ENCODE measurements at places on chromosomes 12 and 14.

GRCh38 chr12:6960593-6961277 is 9.6 kb downstream of the PTPN6 start:
- no peak for DNase-seq

DNA sequence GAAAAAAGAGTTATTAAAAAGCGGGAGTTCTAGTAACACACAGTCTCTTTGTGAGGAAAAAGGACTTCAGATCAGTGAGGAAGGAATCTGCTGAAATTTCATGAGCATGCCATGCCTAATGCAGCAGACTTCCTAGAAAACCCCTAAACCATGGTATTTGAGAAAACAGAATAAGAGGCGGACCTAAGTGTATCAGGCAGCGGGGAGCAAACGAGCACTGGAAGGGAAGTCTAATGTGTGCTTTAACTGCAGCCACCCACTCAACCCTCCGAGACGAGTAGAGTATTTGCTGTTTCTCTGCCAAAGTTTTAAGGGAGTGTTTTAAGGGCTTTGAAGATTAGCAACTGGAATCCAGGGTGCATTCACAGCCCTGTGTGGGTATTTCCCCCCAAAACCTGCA is 36.5 kb downstream of the ACADS start:
- no peak for DNase-seq

- DNase-seq, result no peak
Observed at GRCh38 chr14:60815371-60815770, 80.8 kb downstream of the MNAT1 start.

GRCh38 chr14:94775871-94776210 is 5.9 kb upstream of the GSC start:
- no peak for DNase-seq

DNA sequence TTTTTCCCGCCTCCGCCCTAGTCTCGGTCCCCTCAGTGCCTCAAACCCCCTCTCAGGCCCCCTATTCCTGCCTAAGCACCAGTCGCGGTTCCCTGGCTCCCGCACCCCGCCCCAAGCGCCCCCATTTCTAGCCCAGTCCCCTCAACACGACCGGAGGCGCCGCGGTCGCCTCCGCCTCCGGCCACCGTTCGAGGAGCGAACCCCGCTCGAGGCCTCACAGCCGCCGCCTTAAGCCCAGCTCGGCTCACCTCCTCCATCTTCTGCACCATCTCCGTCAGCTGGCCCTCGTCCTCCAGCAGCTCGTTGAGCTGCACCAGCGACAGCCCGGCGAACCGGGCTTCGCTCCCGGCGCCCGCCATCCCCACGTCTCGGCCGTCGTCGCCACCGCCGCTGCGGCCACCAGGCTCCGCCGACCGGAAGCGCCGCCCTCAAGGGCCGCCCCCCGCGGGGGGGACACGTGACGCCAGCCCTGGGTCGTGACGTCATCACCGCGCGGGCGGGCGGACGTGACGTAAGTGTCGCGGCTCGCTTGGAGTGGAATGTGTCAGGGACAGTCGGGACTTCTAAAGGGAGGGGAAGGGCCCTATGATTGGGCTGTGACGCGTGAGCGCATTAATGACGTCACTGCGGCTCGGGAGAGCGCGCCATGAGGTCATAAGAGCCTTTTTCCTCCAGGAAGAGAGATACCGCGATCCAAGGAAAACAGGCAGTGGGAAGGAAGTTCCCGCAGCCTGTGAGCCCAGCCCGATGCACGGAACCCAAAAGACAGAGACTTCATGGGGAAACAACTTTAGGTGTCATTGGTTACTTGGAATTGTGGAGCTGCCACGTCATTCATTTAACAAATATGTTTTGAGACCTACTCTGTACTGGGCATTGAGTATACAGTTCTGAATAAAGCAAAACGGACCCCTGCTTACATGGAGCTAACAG is at the start of gene VPS37B:
Gene VPS37B (minus strand): TSS at position 421 of the 933 bp plus-strand sequence. CDS start 62 bp downstream, at position 359.
- DNase-seq, result no peak

GRCh38 chr14:76348898-76349297 is 27.0 kb upstream of the ESRRB start:
- DNase-seq, result no peak

DNA sequence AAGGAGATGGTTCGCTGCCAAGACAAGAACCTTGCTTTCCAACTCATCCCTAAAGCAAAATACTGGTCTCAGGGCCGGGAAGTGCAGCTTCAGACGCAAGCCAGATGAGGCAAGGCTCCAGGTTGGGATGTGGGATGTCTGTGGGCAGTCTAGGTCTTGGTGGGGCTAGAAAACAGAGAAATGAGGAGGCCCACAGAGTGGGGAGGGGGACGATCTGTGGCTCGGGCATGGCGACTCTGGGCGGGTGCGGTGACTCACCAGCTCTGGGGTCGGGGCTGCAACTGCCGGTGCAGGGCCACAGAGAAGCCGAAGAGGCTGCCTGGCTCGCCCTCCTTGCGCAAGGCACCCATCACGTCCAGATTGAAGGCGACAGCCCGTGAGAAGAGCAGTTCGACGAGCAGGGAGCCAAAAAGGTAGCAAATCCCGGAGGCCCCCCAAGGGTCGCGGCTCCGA is 459 bp downstream of the ITGA7 start:
- DNase-seq, result no peak

- no peak for DNase-seq
Observed at GRCh38 chr12:29164477-29165393, 15.7 kb downstream of the FAR2 start.

- DNase-seq, result no peak
Observed at GRCh38 chr12:102051431-102051965, 10.3 kb downstream of the WASHC3 start.

DNA sequence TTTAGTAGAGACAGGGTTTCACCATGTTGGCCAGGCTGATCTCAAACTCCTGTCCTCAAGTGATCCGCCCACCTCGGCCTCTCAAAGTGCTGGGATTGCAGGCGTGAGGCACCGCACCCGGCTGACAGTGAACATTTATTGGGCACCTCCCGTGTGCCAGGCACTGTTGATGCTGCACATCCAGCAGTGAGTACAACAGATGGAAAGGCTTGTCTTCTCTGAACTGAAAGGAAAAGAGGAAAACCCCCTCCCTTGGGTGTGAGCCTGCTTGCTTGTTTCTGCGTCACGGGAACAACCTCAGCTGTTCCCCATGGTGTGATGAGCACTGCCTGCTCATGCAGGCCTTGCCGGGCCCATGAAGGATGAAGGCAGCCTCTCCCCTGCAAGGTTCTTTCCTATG is 39.5 kb downstream of the DGLUCY start:
- DNase-seq, result no peak

DNA sequence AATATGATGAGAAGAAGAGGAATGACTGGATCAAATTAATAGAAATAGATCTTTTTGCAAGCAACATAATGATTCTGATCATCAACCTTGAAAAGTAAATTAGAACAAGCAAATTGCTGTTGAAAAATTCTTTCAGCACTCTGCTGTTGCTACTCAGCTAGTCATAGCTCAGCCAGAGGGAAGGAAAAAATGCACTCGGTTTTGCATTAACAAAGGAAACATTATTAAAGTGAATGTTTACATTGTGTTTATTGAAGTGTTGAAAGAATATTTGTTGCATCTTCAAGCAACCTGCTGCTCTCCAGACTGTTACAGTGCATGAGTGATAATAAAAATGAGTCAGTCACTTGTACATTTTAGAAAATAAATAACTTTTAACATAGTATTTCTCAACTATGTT is 26.5 kb downstream of the AP5M1 start:
- DNase-seq, result no peak

- DNase-seq, result no peak
Observed at GRCh38 chr12:122853582-122854245, 18.5 kb downstream of the HIP1R start.

GRCh38 chr12:67382241-67382871 is 113.2 kb downstream of the CAND1 start:
- DNase-seq, result no peak

DNA sequence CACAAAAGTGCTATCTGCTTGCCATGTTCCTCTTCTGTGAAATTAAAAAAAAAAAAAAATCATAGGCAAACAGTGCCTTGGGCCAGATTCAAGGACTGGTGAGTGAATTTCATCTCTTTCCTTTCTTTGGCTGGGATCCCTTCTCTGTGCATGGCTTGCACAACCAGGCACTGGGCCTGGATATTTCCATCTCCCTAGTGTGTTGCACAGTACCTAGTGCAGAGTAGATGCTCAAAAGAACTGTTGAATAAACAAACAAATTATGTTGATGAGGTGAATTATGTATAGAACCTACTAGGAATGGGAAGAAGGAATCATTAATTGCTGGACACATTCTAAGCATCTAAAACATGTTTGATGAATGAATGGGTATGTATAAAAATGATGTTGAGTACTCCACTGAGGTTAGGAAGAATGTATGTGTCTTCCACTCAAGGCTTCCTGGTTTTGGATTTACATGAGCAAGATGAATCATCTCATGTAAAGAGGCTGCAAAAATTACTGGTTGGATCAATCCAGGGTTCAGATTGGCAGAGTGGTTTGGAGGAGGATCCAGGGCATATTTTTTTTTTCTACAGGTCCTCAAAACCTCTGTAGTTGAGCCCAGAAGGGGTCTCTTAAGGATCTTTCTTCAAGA is 93.2 kb downstream of the EMP1 start:
- no peak for DNase-seq

DNA sequence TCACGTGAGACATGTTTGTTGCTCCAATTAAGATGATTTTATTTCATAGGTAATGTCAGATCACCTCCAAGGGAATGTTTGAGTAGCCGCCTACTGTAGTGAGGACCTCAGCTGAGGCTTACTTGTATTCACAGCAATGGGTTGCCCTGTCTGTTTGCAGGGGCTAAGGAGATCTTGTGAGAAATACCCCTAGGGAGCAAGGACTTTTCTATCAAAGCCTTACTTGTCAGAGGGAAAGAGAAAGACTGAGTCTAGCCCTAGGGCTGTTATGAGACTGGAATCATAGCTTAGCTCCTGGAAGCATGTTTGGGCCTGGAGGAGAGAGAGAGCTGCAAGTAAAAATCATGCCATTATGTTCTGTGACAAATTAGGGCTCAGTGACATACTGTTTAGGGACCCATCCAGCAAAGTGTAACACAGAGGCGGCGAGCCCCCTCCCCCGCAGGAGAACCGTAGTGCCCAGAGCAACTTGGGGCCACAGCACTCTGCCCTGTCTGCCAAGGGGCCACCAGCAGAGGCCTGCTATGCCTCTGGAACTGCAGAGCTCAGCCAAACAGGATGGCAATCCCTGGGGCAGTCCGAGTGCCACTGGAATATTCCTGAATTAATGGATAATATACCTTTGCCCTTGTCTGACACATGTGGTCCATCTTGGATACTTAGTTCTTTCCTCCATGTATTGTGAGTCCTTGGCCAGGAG is 178.8 kb downstream of the DACT1 start:
- DNase-seq, result no peak

DNA sequence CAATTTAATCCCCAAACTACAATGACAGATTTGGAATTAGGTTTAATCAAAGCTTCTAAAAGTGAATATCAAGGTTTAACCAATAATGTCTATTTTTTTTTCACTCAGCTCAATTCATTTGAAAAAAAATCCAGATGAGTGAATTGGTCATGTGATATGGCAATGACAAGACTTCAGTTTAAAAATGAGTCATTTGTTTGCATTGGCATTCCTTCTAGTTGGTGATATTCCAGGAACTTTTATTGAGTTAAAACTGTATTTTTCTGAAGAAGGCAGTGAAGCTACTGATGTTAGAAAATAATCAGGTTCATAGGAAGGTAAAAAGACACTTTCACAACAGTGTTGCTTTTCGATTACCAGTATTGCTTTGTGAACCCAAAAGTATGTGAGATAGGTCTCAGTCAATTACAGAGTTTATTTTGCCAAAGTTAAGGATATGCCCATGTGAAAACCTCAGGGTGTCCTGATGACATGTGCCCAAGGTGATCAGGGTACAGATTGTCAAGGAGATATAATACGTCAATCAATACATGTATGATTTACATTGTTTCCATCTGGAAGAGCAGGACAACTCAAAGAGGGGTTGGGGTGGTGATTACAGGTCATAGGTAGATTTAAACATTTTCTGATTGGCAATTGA is 1214.9 kb downstream of the GALC start:
- no peak for DNase-seq

- no peak for DNase-seq
Observed at GRCh38 chr12:88318726-88319125, 176.6 kb downstream of the TMTC3 start.

DNA sequence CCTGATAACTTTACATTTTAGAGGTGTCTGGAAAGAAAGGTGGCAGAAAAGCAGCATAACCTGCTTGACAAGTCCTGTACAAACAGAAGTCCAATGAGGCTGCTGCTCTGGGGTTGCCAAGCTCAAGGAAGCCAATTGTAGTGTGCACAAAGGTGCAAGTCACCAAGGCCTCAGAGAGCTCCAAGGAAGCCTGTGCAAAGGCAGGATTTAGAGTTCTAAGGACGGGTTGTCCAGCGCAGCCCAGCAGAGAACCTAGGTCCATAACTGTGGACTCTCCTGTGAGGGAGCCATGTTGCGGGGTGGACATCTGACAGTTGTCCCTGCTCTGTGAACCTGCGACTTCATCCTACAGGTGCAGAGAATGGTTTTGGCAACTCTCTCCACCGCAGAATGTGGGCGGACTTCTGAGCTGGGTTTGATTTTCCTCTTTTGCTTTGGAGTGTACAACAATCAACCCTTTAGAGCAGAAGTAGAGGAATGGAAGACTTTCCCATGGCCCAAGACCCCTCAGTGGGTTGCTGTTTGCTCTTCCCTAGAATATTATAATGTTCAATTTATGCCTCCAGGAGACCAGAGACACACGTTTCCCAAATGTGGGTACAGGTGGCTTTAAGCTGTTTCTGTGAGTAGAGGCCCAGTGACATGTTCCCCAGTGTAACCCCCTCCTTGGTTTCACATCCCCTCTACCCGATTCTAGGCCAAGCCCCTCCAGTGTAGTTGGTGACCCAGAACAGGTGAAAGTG is 81.0 kb downstream of the ETV6 start:
- DNase-seq, result no peak

- DNase-seq, result no peak
Observed at GRCh38 chr14:75771595-75771994, 110.5 kb downstream of the TTLL5 start.

DNA sequence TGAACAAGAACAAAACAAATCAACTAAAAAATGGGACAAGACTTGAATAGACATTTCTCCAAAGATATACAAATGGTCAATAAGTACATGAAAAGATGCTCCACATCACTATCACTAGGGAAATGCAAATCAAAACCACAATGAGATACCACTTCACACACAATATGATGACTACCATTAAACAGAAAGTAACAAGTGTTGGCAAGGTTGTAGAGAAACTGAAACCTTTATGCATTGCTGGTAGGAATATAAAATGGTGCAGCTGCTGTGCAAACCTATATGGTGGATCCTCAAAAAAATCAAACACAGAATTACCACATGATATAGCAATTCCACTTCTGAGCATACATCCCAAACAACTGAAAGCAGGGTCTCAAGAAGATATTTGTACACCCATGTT is 5.2 kb downstream of the SMAGP start:
- DNase-seq, result no peak

All from NCI-H2081 treated with DMSO at 0.1 percent for 48 hours (cell line).